ENCODE measurements at places on chromosomes 5 and 9. TPM values are rescaled to one million over a fixed set of nuclear protein-coding genes. Genes with fewer than 3 reads are reported as not detected.

The IQGAP2 gene
- total RNA-seq, result 55.1 TPM

The SAPCD2 gene
- 0.27 TPM for total RNA-seq

The CDH9 gene
- total RNA-seq, result not detected

The PTRH1 gene
- total RNA-seq, result 24.1 TPM

The FLT4 gene
- 90.9 TPM for total RNA-seq

The GABRA6 gene
- not detected for total RNA-seq

The CCNO gene
- 14.7 TPM for total RNA-seq

The SPACA9 gene
- 14.6 TPM for total RNA-seq

The FER gene
- 48.6 TPM for total RNA-seq

The KLHL3 gene
- total RNA-seq, result 11.9 TPM

The TMC1 gene
- total RNA-seq, result 0.11 TPM

The MEIKIN gene
- total RNA-seq, result not detected

The IFNA13 gene
- total RNA-seq, result not detected

The NUDT12 gene
- total RNA-seq, result 24.6 TPM

The TMEM38B gene
- total RNA-seq, result 41.0 TPM

The C6 gene
- 15.0 TPM for total RNA-seq

The TNC gene
- 21.8 TPM for total RNA-seq

The IL9 gene
- not detected for total RNA-seq

The PDLIM4 gene
- 19.1 TPM for total RNA-seq

The SLC9A3 gene
- total RNA-seq, result 8.2 TPM

The PKN3 gene
- total RNA-seq, result 6.1 TPM

The PHYHD1 gene
- total RNA-seq, result 31.5 TPM

The TSLP gene
- 0.81 TPM for total RNA-seq

The SLC45A2 gene
- total RNA-seq, result not detected

The WDR31 gene
- 7.3 TPM for total RNA-seq

The ZDHHC11B gene
- total RNA-seq, result 2.3 TPM

The OR5C1 gene
- total RNA-seq, result not detected

The NR2F1-AS1 gene
- 4.1 TPM for total RNA-seq

The TMCO6 gene
- 17.2 TPM for total RNA-seq

The PGM5 gene
- total RNA-seq, result 34.9 TPM

The CER1 gene
- not detected for total RNA-seq

The ARHGEF39 gene
- 0.27 TPM for total RNA-seq

The SERINC5 gene
- total RNA-seq, result 23.8 TPM

The HRCT1 gene
- total RNA-seq, result 0.81 TPM

The TRPM3 gene
- total RNA-seq, result 4.6 TPM

Data from thyroid gland (tissue), 4 donors.